HAP-1 (cell line): ENCODE measurements at places on chromosomes 6 and 20.

DNA sequence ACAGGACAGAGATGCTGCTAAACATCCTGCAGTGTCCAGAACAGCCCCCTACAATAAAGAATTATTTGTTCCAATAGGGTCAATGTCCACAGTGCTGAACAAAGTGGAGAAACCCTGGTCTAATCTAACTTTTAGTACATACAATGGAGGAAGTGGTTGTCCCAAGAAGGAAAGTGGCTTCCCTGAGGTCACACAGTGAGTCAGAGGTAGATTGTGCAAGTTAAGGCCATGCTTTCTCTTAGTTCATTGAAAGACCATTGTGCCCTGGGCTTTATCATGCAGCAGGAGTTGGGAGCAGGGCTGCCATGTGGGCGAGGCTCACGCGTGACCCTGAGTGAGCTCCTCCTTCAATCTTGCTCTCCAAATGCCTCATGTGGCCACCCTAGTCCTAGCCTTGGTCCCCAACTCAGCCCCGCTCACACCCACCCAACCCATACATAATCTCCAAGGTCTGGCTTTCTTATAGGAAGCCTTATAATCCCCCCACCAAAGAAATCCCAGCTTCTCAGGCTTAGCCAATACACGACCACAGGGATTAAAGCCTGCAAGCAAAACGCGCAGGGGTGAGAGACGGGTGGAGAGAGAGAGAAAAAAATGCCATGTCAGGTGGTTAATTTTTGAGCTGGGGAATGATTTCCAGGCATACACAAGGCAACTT is 19.9 kb downstream of the SLC13A3 start:
- DNase-seq = no peak

DNA sequence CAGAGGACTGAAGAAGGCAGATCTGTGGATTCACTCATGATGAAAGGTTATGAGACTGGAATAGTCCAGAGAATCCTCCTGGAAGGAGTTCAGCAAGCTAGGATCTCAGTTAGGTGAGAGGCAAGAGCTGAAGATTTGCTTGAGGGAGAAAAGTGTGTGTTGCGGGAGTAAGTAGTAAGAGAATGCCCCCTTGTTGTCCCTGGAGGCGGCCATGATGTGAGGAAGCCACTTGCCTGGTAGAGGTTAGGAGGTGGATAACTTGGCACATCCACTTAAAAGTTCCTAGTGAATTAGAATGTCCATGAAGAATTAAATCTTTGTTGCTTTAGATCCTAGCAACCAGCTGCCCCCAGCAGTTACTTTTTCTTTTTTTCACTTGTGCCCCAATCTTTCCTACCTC is 162.5 kb downstream of the MMS22L start:
- DNase-seq = no peak

GRCh38 chr6:51542475-51542874 is 544.9 kb downstream of the PKHD1 start:
- DNase-seq = no peak

DNA sequence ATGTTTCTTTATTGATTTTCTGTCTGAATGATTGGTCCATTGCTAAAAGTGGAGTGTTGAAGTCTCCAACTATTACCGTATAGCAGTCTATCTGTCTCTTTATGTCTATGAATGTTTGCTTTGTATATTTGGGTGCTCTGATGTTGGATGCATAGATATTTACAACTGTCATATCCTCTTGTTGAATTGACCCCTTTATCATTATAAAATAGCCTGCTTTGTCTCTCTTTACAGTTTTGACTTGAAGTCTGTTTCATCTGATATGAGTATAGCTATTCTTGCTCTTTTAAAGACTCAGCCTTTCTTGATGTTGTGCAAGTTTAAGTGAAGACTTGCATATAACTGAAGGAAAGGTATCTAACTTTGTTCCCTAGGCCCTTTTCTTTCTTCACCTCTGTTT is 173.8 kb upstream of the RAB32 start:
- DNase-seq = no peak

DNA sequence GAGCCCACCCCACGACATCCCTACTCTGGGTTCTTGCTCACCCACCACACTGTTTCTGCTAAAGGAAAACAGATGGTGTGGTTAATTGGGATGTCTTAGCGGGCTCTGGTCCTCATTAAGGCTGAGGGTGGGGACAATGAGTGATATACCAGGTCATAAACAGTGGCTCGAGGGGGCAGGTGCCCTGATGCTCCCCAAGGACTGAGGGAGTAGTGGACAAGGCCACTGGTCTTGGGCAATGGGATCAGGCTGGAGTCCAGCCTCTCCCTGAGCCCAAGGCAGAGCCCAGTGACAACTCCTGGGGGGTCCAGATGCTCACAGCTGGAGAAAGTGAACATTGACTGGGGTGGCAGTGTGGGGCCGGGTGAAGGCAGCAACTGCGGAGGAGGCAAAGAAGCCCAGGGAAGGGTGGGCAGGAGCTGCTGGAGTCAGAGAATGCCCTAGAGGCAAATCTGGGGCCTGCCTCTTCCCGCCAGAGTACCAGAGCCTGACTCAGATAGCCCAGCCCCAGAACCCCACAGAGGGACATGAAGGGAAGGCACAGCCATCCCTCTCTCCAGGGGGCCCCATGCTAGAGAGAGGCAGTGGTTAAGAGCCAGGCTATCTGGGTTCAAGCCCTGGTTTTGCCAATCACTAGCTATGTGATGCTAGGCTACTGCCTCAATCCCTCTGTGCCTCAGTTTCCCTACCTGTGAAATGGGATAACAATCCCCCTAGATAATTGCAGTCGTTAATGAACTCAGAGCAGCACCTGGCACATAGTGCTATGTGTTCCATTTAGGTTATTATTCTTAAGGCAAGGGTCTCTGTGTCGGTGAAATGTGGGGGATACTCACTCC is 72.3 kb downstream of the MRPL14 start:
- no peak for DNase-seq

DNA sequence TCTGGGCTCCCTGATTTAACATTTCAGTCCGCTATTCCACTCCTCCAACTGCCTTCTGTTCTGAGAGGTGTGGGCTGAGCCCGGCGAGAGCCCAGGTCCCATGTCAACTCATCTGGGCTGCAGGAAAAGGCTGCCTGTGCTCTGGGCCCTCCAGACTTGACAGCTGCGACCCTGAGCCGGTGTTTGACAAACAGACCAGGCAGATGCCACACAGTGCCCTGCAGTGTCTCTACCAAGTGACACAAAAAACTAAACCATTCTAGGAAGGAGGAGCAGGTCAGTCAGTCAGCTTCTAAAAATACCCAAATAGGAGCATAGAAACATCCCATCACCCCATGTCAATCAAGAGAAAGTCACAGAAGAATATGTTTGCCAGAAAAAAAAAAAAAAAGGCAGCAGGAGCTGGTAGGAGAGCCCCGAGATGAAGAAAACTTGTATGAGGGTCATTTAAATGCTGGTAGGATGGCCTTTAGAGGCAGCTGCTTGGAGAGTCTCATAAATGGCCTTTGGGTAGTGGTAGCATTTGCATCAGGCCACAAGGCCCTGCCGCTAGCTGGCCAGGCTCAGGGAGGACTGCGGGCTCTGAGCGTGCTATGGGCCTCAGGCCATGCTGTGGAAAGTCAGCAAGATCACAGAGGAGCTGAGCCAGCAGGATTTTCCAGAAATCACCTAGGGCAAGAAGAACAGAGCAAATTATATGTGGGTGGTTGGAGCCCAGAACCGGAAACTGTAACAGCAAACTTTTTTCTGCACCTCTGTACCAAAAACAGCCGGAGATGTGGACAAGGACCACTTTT is 36.6 kb upstream of the GFOD1 start:
- DNase-seq = no peak

DNA sequence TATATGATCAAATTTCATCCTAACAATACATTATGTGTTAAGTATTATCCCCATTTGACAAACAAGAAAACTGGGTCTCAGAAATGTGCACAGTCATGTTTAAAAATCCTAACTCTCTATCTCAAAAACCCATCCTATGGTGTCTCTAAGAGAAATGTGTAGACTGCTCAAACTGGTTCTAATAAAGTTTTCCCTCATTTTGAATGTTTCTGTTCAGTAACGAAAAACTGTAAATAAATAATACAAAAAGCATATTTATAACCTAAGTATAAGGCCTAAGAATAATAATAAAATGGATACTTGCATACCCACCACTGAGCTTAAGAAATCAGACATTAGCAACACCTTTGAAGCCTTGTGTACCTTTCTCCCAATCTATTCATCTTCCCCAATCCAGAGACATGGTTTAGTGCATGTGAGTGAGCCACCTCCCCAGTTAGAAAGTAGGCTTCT is 39.0 kb downstream of the TNFAIP3 start:
- DNase-seq = no peak

DNA sequence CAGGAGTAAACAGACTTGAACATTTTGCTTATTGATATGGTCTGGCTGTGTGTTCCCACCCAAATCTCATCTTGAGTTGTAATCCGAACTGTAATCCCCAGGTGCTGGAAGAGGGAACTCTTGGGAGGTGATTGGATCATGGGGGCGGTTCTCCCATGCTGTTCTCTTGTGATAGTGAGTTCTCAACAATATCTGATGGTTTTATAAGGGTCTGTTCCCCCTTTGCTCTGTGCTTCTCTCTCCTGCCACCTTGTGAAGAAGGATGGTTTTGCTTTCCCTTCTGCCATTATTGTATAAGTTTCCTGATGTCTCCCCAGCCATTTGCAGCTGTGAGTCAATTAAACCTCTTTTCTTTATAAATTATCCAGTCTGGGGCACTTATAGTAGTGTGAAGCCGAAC is 40.0 kb downstream of the MYLIP start:
- peak; percentile 68 for DNase-seq

- no peak for DNase-seq
Measured at GRCh38 chr6:17633465-17634188, 33.5 kb downstream of the FAM8A1 start.

- DNase-seq = no peak
Measured at GRCh38 chr20:33670715-33671499, 3.3 kb downstream of the NECAB3 start.

DNA sequence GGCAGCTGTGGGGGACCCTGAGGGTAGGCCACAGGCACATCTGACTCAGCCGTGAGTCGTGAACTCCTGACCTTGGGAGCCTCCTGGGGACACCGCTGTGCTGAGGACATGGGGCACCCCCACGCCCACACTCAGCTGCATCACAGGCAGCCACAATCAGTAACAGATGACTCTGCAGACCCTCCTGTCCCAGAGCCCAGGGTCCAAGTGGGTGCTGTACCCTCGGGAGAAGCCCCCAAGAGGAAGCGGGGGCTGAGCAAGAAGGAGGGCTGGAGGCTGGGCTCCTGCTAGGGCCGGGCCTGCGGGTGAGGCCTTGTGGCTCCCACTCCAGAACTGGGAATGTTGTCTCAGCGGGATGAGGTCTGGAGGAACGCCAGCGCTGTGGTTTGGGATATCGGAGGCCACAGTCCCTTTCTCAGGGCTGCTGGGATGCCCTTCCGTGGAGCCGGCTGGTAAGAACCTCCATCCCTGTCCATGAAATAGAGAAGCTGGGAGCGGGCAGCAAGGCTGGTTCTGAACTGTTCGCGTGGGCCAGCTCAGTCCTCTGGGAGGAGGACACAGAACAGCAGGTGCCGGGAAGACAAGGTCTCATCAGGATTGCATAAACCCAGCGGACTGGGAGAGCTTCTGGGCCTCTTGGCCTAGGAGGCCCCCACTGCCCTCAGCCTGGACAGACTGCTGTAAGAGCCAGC is 3.1 kb upstream of the LAMA5 start:
- DNase-seq = no peak

- DNase-seq = no peak
Measured at GRCh38 chr6:65064844-65065243, 642.2 kb downstream of the EYS start.

GRCh38 chr6:128327890-128328289 is 192.5 kb downstream of the PTPRK start:
- peak; percentile 14 for DNase-seq
